ENCODE measurements at places on chromosomes 13 and 19.
A peak's percentile ranks its signal among the peaks of the same experiment; 100 is the strongest.

GRCh38 chr13:93955904-93956303, 523.6 kb downstream of the DCT start:
- DNase-seq: no peak

GRCh38 chr19:15629003-15629880, 11.5 kb upstream of the CYP4F3 start:
- peak; percentile 71 for DNase-seq

GRCh38 chr19:52520013-52520412, 7.5 kb upstream of the ZNF808 start:
- DNase-seq: no peak

- DNase-seq: no peak
Measured at GRCh38 chr13:33153421-33154404, 131.8 kb downstream of the STARD13 start.

- DNase-seq: no peak
Measured at GRCh38 chr13:91311491-91311890, 36.0 kb upstream of the MIR17HG start.

DNA sequence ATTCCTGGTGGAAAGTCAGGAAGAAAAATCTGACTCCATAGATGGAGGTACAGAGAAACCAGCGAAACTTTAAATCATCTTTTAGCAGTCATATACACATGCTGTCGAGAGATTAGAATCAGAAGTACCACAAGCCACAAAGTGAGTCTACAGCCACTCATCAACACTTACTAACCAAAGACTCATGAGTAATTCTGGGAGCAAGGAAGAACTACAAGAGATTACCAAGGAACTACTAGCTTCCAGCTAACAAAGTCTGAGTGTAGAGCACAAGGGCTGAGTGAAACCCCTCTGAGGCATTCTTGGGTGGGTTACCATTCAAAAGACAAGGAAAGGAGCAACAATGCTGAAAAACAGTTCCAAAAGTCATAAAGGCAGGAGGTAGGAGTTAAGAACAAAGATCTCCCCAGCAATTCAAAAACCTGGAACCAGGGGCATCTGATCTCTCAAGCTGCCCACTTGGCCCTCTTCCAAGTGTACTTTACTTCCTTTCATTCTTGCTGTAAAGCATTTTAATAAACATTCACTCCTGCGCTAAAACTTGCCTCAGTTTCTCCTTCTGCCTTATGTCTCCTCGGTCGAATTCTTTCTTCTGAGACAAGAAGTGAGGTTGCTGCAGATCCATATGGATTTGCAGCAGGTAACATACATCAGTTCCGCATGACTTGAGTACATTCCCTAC, 13.0 kb downstream of the RBM26 start:
- DNase-seq: peak; percentile 51

- DNase-seq: no peak
Measured at GRCh38 chr13:114072421-114072820, 60.0 kb downstream of the RASA3 start.

- no peak for DNase-seq
Measured at GRCh38 chr13:94079876-94080275, 399.6 kb downstream of the DCT start.

GRCh38 chr13:47420020-47420419, 523.2 kb upstream of the HTR2A start:
- DNase-seq: no peak

GRCh38 chr19:15622991-15623390, 8.0 kb downstream of the CYP4F8 start:
- no peak for DNase-seq

DNA sequence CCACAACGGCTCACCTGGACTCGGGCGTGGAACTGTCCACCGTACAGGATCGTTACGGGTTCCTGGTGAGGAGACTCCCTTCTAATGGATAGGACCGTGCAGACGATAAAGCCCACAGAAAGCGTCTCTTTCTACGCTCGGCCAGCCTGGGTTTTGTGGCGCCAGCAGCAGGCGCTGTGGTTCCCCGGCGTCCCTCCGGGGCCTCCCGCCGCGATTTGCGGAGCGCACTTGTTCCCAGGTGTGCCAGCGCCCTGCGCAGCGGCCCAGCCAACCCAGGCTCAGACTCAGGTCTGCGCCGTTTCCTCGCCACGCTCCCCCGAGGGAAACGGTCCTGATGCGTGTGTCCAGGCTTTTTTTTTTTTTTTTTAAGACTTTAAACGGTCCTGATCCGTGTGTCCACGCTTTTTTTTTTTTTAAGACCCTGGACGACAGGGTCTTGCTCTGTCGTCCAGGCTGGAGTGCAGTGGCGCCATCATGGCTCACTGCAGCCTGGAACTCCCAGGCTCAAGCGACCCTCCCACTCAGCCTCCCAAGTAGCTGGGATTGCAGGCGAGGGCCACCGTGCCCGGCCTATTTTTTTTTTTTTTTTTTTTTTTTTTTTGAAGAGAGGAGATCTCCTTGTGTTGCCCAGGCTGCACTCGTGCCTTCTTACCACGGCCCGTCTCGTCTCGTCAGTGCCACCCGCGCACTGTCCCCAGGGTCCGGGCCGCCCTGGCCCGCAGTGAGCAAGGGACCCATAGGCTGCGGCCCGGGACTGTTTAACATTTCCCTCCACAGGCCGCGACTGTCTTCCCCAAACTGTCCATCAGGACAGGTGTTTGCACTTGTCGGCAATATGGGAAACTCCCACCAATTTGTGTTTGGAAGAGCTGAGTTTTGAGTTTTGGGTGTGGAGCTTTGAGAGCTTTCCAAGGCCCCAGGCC, 23.8 kb downstream of the GJA3 start:
- no peak for DNase-seq

DNA sequence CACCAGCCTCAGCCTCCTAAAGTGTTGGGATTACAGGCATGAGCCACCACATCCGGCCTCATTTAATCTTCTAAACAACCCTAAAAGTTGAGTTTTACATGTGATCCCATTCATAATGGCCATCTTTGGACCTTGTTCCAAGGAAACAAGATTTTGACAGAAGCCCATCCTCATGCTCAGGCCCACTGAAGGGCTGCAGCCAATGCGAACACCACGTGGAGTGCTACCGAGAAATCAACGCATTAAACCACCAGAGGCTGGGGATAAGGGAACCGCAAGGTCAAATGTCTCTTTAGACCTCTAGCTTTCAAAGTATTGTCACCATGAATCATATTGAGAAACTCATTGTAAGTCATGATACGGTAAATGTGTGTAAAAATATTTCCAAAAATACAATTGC, 49.4 kb upstream of the DOCK9 start:
- no peak for DNase-seq

DNA sequence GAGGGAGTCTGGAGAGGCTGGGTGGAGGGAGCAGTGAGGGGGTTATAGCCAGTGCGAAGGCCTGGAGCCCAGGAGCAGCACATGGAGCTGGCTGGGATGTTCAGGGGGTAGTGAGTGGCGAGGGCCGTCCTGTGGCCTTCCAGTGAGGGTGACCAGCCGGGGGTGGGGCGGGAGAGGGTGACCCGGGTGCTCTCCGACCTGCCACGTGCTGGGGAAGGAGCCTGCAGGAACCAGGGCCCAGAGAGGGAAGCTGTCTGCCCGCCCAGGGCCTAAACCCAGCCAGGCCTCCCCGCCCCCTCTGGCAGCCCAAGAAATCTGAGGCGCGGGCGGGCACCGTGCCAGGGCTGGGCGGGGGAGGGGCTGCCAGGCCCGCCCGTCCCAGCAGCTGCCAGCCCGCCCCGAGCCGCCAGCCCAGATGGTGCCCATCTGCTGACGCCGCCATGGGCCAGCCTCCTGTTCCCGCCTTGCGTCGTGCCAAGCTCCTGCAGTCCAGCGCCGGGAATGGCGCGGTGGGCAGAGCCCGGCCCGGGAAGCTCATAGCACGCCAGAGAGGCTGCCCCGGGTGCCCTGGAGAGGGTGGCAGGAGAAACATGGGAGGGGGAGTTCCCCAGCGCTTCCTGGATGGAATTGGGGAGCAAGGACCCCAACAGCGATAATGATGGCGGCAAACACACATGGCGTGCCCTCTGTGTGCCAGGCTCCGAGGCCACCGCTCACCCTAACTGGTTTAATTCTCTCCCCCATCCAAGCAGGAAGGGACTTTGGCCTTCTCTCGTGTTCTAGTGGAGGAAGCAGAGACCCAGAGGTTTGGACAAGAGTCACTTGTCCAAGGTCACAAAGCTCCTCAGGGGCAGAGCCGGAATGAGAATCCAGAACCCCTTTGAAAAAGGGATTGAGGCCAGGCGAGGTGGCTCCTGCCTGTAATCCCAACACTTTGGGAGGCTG, 21.5 kb downstream of the NFIC start:
- peak; percentile 87 for DNase-seq

- no peak for DNase-seq
Measured at GRCh38 chr13:47908197-47908902, 92.7 kb downstream of the SUCLA2 start.

DNA sequence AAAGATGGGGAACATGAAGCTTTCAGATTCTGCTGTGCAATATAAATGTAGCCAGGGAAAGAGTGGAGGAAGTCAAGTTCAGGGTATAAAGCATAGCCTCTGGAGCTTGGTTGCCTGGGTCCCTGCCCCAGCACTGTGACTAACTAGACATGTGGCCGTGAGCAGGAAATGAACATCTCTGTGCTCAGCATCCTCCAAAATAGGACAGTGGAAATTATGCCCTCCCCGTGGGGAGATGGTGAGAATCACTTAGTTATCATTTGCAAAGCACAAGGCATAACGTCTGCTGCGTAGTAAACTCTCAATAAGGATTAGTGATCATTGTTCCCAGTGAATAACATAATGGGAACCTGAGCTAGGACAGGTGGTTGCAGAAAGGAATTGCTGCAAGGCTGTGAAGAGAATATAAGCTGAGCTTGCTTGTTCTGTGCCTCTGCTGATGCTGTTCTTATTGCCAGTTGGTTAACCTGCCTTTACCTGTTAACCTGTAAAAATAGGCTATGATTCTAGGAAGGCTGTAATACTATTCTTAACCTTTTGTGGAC, 441.0 kb downstream of the COG6 start:
- DNase-seq: no peak

DNA sequence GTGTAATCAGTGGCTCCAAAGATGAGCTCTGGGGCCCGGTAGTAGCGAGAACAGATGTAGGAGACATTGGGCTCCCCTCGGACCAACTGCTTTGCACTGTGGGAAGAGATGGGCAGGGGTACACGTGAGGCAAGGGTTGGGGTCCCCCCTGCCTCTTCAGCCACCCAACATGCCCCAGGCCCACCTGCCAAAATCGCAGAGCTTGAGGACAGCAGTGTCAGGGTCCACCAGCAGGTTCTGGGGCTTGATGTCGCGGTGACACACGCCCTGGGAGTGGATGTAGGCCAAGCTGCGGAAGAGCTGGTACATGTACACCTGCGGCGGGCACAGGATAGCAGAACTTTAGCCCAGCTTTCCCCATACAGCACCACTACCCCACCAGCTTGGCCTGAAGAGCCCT, 8.0 kb downstream of the GSK3A start:
- DNase-seq: no peak

DNA sequence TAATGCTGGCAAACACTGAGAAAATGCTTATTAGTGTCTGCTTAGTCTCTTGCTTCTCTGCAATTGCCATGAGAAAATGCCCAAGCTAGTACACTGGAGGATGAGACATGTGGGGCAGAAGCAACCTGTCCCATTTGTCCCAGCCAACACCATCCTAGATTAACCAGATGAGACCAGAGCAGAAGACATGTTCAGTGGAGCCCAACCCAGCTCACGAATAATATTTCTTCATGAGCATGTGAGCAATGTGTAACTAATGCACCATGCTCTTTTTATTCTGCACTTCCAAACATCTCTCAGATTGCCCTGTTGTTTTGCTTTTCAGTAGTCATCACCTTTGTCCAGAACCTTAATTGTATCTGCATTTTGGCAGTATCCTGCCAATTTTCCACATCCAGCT, 21.4 kb downstream of the KL start:
- DNase-seq: no peak

GRCh38 chr13:102580552-102581169, 16.1 kb upstream of the TPP2 start:
- DNase-seq: peak; percentile 83

- no peak for DNase-seq
Measured at GRCh38 chr19:1953037-1953436, 12.1 kb downstream of the CSNK1G2 start.

GRCh38 chr19:51546650-51547396, 15.4 kb upstream of the SIGLEC6 start:
- DNase-seq: no peak

- DNase-seq: no peak
Measured at GRCh38 chr13:98783856-98784478, 31.5 kb upstream of the SLC15A1 start.

DNA sequence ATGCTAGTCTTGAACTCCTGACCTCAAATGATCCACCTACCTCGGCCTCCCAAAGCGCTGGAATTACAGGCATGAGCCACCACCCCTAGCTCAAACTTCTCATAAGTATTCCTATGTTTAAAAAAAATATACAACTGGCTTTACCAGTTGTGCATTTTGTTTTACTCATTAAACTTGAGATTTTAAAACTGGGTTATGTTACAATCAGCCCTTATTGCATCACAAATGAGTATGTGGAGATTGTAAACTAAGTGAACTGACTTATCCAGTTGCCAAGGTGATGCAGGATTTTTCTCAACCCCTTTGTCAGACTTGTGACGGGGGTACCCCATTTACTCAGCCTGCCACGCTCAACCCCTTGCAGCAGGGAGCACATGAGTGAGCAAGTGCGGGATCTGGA, 14.4 kb upstream of the GTF2F2 start:
- no peak for DNase-seq

- DNase-seq: no peak
Measured at GRCh38 chr13:108003626-108004025, 211.7 kb downstream of the LIG4 start.

DNA sequence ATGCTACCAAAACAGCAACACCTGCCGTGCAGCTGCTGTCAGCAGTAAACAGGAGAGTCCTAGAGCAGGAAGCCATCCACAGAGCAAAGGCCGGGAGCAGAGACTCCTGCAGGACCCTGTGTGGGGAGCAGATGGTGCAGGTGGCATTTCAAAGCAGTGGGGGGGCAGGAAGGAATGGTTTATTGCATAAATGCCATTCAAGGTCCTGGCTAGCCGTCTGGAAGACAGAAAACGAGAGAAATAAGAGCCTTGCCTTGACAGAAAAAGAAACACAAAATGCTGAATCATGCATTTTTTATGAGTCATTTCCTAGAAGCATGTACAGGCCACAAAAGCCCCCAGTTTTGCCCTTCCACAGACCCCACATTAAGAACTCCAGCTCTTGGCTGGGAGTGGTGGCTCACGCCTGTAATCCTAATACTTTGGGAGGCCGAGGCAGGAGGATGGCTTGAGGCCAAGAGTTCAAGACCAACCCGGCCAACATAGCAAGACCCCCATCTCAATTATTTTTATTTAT, 5.4 kb downstream of the RSPH6A start:
- no peak for DNase-seq

GRCh38 chr13:112445411-112446271, 69.5 kb downstream of the SPACA7 start:
- no peak for DNase-seq

DNA sequence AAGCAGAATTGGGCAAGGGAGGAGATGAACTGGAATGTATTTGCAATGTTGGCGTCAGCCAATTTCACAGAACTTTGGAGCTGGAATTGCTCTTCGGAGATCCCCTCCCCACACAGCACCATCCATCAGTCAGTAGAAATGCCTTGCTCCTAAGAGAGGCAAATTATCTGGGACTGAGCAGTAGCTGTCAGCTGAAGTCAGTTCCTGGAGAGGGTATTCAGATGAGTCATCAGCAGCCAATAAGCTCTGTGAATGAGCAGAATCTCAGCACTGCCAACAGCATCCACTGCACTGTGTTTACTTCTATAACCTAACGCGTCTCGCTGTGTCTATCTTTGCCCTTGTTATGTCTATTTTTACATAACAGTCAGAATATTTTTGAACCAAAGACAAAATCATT, 213.7 kb downstream of the SLITRK5 start:
- DNase-seq: no peak

- peak; percentile 56 for DNase-seq
Measured at GRCh38 chr19:40200341-40201099, 9.3 kb downstream of the MAP3K10 start.

Data from cerebellar cortex (tissue), 1 donor.